ENCODE measurements at places on chromosomes 13 and 19. TPM values are rescaled to one million over a fixed set of nuclear protein-coding genes. Genes with fewer than 3 reads are reported as not detected.

TEKTIP1 gene
- 1.1 TPM for total RNA-seq

PCSK4 gene
- total RNA-seq, result 9.8 TPM

FFAR1 gene
- not detected for total RNA-seq

ZNF177 gene
- 7.7 TPM for total RNA-seq

ZFP28 gene
- total RNA-seq, result 5.2 TPM

KASH5 gene
- 0.19 TPM for total RNA-seq

ZNF227 gene
- 23.9 TPM for total RNA-seq

ZNF431 gene
- total RNA-seq, result 47.3 TPM

ZNF471 gene
- 0.74 TPM for total RNA-seq

NUFIP1 gene
- 16.6 TPM for total RNA-seq

TMPRSS9 gene
- total RNA-seq, result 0.33 TPM

PEG3 gene
- total RNA-seq, result not detected

B3GNT3 gene
- 1.8 TPM for total RNA-seq

TMED1 gene
- total RNA-seq, result 26.9 TPM

NDUFA3 gene
- total RNA-seq, result 175 TPM

ADAMTS10 gene
- 14.0 TPM for total RNA-seq

ZNF805 gene
- 14.8 TPM for total RNA-seq

ATP4A gene
- 0.50 TPM for total RNA-seq

PSG3 gene
- not detected for total RNA-seq

OVOL3 gene
- total RNA-seq, result not detected

KIR3DL2 gene
- total RNA-seq, result not detected

SLC8A2 gene
- total RNA-seq, result 8.3 TPM

ATCAY gene
- 31.6 TPM for total RNA-seq

HMGB1 gene
- 757 TPM for total RNA-seq

CRLF1 gene
- total RNA-seq, result 9.5 TPM

SELENOV gene
- total RNA-seq, result 8.4 TPM

C1QTNF9B gene
- not detected for total RNA-seq

TJP3 gene
- total RNA-seq, result 24.6 TPM

CGB1 gene
- total RNA-seq, result not detected

All from H1 (cell line).